ENCODE measurements at places on chromosomes 12 and 14.
A peak's percentile ranks its signal among the peaks of the same experiment; 100 is the strongest.

- no peak for DNase-seq
These were observed 2.4 kb downstream of the DHH start for GRCh38 chr12:49092086-49092815.

DNA sequence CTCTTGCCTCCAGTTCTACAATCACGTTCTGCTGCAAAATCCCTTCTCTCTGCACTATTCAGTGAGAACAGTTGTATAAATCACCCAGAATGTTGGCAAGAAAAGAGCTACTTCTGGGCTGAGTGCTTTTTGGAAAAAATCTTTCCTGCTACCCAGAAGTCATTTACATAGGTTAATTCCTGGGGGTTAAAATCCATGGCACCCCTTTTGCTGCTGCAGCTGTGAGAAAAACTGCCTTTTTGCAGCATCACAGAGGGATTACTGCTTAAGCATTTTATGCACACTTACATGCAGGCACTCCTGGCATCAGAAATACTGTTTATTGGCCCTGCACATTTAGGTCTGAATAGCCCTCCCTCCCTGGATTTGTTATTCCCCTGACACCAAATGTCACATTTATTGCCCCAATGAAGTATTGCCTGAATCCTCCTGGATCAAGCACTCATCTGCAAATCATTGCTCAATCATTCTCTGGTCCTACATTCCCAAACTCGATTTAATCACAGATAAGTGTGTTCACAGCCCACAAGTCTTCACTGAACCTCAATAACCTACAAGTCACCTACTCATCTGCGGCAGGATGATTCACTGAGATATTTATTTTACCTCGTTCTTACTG is 43.1 kb upstream of the CCDC196 start:
- no peak for DNase-seq

- no peak for DNase-seq
These were observed 21.0 kb upstream of the RIC8B start for GRCh38 chr12:106753526-106753925.

- no peak for DNase-seq
These were observed 74.8 kb upstream of the FRMD6 start for GRCh38 chr14:51576879-51577278.

DNA sequence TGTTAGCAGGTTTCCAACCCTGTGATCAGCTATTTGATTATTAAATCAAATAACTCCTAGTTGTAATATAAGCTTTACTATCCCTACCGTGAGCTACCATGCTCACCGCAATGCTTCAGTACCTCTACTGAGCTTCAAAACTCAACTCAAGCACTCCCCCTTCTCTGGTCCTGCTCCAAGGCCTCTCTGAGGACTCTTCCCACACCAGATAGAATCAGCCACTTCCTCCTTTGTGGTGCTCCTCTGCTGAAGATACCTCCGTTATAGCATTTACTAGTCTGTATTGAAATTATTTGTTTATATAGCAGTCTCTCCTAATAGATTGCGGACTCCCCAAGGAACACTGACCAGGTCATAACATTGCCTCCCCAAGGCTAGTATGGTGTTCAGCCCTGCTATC is 17.5 kb downstream of the AREL1 start:
- no peak for DNase-seq

- no peak for DNase-seq
These were observed 68.8 kb upstream of the RTL1 start for GRCh38 chr14:100972118-100972897.

- DNase-seq, result no peak
These were observed 15.1 kb downstream of the DICER1 start for GRCh38 chr14:95142208-95142607.

GRCh38 chr12:76276499-76277151 is 71.6 kb downstream of the BBS10 start:
- DNase-seq, result no peak

- DNase-seq, result no peak
These were observed 98.1 kb downstream of the PRIMA1 start for GRCh38 chr14:93690146-93690545.

GRCh38 chr12:13981990-13982389 is 588 bp upstream of the GRIN2B start:
- no peak for DNase-seq

DNA sequence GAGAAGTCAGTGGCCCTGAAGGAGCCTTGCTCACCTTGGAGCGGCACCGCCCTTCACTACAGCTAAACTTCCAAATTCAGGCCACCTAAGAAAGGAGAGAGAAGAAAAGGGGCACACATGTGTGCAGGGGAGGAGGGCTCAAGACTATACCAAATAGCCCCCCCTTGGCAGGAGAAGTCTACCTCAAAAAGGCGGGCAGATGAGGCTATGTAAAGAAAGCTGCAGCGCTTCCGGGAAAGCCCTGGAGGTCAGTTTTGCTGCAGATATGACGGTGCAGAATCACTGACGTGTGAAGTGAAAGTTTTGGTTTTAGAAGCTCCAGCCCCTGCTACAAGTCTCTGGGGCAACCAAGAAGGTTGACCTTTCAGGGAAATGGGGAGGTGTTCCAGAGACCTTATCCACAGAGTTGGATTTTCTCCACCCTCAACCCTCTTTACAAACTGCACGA is 48.2 kb upstream of the PNMA1 start:
- no peak for DNase-seq

GRCh38 chr14:52583544-52583943 is 30.9 kb downstream of the GPR137C start:
- DNase-seq, result no peak

- no peak for DNase-seq
These were observed 27.6 kb downstream of the GALNT4 start for GRCh38 chr12:89497005-89497404.

- no peak for DNase-seq
These were observed 93.0 kb upstream of the MGAT4C start for GRCh38 chr12:86349196-86349595.

DNA sequence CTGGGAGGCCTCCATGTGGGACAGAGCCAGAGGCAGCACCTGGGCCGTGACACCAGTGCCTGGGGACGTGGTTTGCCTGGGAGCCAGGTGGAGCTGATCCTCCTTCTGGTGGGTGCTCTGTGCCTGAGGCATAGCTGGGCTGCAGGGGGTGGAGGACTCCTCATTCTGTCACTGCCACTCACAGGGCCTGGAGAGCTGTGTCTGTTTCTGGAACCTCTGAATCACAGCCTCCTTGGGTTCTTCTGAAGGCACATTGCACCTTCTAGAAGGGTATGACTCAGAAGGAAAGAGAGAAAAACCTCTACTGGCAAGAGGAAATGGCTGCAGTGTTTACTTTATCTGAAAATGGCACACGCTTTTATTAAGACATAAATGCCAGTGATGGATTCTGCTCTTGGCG is 659.8 kb downstream of the VRK1 start:
- no peak for DNase-seq

DNA sequence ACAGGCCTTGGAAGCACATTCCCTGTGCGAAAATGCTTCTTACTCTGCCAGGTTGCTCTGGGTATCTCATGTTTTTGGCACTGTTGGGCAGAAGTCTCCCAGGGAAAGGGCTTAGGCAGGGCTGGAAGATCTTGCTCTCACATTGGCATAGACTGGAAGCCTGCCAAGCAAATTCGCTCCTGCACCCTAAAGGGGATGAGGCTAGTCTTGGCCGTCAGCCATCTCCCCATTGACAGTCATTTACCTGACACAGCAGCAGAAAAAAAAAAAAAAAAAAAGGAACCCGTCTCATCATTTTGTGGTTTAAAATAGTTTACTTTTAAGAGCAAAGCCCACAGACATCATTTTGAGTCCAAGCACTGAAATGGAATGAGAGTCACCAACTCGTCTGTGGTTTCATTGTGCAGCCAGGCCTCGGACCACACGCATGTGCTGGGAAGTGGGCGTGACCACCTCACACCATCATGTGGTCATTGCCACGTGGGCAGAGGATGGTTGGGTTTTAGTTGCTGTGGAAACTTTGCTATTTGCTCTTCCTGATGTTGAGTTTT is 84.8 kb downstream of the NRXN3 start:
- DNase-seq, result no peak

GRCh38 chr14:65425885-65426284 is 13.4 kb downstream of the FUT8 start:
- no peak for DNase-seq

DNA sequence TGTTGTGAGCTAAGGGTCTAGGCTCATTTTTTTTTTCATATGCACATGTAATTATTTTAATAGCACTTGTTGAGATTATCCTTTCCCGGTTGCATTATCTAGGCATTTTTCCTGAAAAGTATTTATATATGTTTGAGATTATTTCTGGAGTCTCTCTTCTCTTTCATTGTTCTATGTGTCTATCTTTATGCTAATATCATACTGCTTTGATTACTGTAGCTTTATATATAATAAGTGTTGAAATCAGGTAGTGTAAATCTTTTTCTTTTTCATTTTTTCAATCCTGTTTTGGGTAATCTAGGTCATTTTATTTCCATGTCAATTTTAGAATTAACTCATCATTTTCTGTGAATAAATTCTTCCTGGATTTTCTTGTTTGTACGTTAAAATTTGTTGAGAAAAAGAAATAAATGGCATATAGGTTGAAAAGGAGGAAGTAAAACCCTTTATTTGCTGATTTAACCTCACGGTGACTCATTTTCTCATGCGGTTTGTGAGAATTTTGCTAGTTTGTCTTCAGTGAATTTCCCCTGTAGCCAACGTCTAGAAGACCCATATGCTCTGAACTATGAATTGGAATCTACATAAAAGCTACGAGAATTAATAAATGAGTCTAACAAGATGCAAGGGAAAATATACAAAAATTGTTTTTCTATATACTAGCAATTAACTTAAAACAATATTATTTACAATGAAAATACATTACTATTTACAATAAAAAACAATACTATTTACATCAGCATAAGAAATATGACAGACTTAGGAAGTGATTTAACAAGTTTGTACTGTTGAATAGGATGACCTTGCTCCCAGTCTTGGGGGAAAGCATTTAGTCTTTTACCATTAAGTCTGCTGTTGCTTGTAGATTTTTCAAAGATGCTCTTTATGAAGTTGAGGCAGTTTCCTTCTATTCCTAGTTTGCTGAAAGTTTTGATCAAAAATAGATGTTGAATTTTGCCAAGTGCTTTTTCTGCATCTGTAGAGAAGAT is 105.0 kb downstream of the SNAPC1 start:
- no peak for DNase-seq

- no peak for DNase-seq
These were observed 225.5 kb downstream of the EPS8 start for GRCh38 chr12:15563663-15564062.

DNA sequence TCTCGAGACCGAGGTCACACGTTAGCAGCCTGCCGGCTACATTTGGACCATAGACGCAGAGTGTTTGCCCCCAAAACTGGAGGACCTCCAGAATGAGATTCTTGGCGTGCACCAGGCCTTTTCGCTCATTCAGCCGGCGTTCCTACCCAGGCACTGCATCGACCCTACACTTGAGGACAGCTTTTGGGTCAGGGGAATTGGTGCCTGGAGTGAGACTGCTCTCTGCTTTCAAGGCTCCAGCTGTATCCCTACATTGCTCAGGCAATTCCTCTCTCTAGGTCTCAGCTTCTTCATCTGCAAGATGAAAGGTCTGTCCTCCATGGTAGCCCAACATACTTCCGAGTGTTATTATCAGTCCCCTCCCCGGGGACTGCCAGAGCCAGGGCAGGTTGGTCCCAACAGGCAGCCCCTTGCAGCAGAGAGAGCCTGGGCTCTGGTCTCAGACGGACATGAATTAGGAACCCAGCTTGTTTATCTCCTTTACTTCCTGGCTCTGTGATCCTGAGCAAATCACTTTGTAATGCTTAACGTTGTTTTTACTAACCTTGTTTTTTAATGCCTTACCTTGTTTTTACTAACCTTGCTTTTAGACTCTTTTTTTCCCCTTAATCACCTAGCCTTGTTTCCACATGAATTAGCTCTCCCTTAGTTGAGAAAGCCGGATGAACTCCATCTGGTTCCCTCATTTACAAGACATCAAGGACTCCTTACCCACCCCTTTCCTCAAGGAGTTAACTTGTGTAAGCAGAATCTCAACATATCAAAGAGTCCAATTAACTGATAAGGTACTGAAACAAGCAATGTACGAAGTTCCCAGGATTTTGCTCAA is 892 bp downstream of the TCHP start:
- no peak for DNase-seq

- peak; percentile 50 for DNase-seq
These were observed 5.5 kb downstream of the OR10AD1 start for GRCh38 chr12:48197549-48197970.

DNA sequence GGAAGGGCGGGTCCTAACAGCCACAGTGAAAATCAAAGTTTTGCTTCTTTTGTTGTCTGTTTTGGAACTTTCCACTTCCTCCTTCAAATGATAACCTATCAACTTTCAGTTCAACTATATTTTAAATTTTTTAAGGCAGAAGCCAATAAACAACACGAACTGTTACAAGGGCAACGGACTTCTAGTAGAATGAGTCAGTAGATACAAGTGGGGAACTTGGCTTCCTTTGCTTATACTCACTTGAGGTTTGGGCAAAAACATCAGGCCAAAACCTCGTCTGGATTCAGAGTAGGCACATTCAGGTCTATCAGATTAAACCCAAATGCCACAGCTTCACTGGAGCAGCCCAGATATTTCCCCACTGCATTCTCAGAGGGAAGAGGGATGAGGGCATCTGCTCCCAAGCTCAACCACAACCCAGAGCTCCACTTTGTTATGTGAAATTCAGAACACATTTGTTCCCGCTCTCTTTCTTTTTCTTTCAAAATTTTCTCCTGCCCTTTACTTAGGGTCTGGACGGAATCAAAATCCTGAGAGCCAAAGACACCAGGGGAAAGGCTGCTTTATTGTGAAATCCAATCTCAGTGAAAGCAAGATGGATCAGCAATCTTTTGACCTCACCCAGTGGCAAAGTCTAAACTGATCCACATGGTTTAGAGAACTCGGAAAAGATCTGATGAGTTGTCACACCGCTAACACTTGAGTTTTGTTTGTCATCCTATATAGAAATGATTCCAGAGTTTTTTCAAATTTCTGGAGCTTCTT is 152.5 kb upstream of the BTG1 start:
- DNase-seq, result no peak

GRCh38 chr14:65356327-65356836 is 56.1 kb upstream of the FUT8 start:
- DNase-seq, result no peak

- DNase-seq, result no peak
These were observed 30.2 kb downstream of the KCNA5 start for GRCh38 chr12:5073853-5074252.

DNA sequence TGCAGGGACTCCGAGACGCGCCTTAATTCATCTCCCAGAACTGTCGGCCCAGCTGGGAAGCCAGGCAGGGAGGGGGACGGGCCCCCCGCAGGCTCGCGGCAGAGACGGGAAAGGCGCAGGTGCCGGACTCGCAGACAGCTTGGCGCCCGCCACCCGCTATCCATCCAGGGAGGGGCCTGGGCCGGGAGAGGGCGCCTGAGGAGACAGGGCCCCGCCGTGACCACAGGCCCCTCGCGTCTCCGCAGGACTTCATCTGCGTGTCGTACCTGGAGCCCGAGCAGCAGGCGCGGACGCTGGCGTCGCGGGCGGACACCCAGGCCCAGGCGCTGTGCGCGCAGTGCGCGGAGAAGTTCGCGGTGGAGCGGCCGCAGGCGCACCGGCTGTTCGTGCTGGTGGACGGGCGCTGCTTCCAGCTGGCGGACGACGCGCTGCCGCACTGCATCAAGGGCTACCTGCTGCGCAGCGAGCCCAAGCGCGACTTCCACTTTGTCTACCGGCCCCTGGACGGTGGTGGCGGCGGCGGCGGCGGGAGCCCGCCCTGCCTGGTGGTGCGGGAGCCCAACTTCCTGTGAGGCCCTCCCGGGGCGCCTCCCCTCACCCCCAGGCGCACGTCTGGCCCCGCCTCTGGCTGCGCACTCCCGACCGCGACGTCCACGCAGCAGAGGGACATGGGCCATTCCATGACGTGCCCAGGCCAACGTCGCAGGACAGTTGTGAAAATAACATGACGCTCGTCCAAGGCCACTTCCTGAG is 60.6 kb downstream of the LGMN start:
- DNase-seq, result no peak
